ENCODE measurements at places on chromosomes 4 and X.

DNA sequence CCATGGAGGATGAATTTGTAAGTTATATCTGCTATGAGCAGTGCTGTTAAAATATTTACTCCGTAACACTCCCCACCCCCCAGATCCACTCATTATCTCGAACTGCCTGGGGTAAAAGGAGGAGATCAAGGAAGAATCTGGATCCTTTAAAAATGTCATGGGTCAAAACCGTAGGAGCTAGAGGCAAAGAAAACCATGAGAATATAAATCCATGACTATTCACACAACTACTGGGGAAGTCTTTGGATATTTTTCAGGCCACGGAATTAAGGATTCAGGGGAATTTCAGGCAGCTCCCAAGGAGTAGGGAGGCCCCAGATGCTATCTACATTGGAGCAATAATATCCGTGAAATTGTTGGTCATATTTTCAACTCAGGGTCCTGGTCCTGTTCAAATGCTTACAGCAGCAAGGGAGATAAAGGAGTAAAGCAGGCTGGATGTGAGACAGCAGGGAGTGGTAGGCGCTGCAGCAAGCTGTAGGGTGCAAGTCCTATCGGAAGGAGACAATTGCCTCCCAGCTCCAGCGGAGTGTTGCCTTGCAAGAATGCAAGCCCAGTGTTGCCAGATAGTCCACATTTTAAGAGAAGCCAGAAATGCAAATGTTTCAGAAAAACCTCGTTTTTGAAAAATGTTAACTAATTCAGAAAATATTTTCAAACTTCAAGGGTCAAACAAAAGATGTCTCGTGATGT is 116.2 kb upstream of the KIT start:
- DNase-seq, result no peak

DNA sequence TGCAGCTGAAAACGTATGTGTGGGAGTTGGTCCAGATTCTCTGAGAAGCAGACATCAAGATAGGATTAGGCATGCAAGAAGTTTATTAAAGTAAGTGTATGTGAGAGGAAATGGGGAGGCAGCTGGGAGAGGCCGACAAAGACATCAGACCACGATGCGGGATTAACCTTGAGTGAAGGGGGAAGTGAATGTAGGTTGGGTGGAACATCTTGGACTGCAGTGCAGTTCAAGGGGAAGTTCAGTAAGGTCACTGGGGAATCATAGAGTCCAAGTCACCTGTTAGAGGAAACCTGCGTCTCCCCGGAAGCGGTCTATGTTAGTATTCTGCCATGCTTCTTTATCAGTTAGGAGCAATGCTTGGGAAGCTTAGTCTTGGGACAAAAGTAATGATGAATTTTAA is 22.0 kb downstream of the CXCL8 start:
- DNase-seq, result no peak

GRCh38 chr4:159455675-159456237 is 352.9 kb downstream of the RAPGEF2 start:
- DNase-seq, result no peak

DNA sequence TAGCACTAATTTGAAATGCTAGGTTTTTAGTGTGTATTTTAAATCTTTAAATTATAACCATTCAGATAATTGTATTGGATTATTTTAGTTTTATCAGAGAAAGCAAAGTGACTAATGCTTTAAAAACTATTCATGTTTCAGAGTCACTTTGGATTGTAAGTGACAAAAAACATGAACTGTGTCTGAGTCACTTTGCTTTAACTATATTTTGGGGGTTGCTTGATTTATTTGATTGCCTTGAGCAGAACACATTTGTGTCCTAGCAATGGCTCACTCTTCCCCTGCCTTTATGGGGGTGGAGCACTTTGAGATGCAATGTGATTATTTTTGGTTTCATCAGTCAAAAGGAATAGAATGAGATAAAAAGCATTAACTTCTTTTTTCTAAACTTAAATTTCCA is 188.4 kb upstream of the ARX start:
- no peak for DNase-seq

- DNase-seq, result no peak
These were observed 36.8 kb downstream of the CC2D2A start for GRCh38 chr4:15506464-15506863.

- no peak for DNase-seq
These were observed 137.0 kb downstream of the RBM47 start for GRCh38 chr4:40492691-40493090.

DNA sequence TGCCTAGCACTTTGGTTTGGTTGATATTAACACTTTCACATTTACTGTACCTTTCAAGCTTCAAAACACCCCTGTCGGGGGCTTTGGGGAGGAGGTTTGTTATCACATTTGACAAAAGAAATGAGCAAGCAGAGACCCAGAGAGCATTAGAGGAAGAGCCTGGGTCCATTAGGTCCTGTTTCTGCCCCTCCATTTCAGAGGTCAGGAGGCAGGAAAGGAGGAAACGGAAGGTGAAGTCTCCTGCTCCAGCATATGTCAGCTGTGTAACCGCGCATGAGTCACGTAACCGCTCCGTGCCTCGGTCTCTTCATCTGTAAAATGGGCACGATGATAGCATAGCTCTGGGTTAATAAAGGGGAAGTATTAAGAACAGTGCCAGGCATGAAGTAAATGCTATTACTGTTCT is 201.9 kb upstream of the BCOR start:
- no peak for DNase-seq

- no peak for DNase-seq
These were observed 20.1 kb upstream of the ABRAXAS1 start for GRCh38 chr4:83504996-83505395.

DNA sequence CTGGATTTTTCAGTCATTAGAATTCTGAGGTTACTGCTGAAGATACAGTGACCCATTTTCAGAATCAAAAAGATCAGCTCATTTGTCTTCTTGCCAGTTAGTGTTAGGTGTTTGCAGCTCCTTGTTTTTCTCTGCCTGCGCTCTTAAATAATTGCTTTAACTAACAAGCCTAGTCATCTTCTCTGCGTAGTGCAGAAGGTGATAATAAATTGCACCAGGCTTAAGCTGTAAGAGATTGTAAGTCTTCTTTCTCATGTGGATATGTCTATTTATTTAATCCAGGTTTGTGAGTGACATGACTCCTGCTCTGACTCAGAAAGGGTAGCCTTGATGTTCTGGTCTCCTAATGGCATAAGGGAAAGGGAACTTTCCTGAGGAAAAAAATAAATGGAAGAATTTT is 167.2 kb downstream of the CEP135 start:
- DNase-seq, result no peak

DNA sequence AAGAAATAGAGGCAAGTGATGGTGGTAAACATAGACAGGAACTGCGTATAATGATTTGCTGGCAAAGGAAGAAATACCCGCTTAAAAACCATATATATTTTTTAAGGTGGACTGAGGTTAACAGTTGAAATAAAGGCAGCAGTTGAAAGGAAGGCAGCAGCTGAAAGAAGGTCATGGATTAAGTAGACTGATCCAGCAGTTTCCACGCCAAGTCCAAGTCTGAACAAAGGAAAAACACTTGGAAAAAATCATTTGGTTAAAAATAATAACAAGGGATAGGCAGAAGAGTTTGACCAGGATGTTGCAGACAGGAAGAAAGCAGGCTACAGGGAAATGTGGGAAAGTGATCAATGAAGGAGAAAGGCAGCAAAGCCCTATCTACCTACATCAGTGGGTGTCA is 93.6 kb downstream of the AMELX start:
- no peak for DNase-seq

DNA sequence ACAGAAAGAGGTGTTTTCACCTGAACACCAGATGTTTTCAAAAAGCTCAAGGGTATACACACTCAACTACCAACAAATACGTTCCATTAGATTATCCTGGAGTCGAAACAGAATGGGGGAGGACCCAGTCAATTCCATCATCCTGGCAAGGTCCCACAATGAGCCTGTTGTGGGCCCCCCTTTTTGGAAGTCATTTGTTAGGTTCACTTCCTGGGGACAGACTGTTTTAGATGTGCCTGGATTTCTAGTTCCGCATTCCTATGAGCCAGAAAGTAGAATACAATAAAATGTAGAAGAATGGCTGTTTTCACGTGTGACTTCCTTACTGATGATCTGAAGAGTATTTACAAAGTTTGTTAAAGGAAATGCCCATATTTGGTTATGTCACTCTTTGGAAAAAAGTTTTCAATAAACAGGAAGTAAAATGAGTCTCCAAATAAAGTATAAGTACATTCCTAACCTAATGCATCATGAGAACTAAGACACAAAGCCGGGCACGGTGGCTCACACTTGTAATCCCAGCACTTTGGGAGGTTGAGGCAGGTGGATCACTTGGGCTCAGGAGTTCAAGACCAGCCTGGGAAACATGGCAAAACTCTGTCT is 192.5 kb downstream of the MAML3 start:
- DNase-seq, result no peak

GRCh38 chr4:98728433-98728832 is 70.0 kb upstream of the TSPAN5 start:
- DNase-seq, result no peak

- no peak for DNase-seq
These were observed 144.4 kb downstream of the NHS start for GRCh38 chrX:17519358-17519757.

GRCh38 chr4:158080354-158080753 is 92.5 kb downstream of the GASK1B start:
- DNase-seq, result no peak

DNA sequence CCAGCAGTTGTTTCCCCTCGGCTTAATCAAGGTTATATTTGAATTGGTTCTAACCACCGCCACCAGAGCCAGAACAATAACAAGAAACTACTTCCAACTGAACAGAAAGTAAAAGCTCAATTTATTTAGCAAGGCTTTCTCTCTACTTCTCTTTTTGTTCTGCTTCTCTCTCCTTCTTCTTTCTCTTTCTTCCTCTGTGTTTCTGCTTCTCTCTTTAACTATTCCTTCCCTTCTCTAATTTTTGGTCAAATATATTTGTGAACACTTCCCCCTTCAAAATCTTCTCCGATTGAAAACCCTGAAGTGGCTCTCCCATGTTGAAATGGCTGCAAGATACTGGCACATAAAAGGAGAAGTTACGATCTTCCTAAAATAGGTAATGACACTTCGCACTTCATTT is 1195.9 kb upstream of the PRKX start:
- DNase-seq, result no peak

- no peak for DNase-seq
These were observed 58.5 kb upstream of the CPEB2 start for GRCh38 chr4:14943749-14944148.

DNA sequence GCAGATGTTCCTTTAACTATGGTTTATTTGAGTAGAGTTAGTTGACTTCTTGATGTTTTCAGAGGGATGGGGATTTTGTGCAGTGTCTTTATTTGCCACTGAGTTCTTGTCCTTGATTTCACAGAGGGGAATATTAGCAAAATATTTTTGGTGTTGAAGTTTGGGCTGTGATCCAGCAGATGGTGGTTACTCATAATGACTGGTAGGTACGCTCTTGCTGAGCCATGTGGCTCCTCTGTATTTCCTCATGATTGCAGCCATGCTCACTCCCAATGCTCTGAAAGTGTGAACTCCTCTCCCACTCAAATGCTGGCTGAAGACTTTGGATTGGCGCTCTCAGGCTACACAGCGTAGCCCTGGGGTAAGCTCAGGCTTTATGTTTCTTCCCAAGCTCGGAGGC is 77.7 kb downstream of the KLF8 start:
- no peak for DNase-seq

GRCh38 chr4:174531486-174531885 is 9.2 kb upstream of the HPGD start:
- DNase-seq, result no peak

DNA sequence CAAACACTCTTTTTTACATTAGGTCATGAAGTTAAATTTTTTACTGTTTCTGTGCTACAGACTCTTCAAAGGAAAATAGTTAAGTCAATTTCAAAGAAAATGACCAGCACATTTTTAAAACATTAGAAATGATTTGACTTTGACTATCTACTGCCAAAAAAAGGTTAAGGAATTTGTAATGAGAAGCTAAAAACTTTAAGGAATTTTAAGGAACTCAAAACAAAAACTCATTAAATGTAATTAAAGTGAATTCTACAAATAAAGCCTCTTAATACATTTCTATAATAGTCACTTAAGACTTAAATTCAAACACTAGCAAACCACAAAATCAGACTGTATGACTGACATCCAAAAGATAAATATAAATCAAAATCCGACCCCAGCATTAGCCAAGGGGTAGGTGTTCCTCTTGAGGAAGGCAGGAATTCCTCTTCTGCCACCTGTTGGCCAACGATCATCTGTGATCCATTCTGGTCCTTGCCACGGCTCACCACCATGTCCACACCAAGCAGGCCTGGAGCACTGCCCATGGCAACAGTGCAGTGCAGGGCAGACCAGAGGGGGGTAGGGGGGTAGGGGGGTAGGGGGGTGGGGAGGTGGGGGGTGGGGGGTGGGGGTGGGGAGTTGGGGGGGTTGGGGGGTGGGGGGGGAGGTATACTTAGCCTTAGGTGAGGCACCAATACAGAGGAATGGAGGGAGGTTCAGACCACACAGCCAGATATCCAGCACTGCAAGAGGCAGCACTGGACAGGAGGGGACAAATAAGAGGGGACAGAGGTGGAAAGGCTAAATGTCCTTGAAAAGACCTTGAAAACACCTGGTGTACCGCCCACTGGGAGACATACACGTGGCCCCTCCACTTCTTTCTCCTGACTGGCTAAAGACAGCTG is 287.4 kb downstream of the CHIC1 start:
- no peak for DNase-seq

DNA sequence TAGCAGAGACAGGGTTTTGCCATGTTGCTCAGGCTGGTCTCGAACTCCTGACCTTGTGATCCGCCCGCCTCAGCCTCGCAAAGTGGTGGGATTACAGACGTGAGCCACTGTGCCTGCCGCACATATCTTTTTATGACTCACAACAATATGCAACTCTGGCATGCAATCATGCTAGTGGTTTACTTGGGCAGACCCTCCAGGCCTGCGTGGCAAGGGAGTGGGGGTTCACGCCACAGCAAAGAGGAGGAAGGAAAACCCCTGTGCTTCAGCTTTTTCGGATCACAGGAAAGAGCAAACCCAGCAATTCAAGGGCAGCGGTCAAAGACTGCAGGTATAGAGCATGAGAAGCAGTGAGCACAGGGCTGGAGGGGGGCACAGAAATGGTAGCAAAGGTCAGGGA is 48.3 kb upstream of the CD99 start:
- no peak for DNase-seq

DNA sequence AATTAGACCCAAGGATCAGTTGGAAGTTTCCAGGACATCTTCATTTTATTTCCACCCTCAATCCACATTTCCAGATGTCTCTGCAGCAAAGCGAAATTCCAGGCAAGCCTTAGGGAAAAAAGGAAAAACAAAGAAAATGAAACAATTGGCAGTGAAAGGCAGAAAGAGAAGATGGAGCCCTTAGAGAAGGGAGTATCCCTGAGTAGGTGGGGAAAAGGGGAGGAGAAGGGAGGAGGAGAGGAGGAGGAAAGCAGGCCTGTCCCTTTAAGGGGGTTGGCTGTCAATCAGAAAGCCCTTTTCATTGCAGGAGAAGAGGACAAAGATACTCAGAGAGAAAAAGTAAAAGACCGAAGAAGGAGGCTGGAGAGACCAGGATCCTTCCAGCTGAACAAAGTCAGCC is at the start of gene PLP1:
Gene PLP1 (plus strand): TSS at position 295 of the 400 bp plus-strand sequence. CDS start 156 bp downstream, outside the sequence.
- DNase-seq, result no peak

GRCh38 chrX:150573702-150574101 is 5.3 kb downstream of the MTM1 start:
- no peak for DNase-seq

GRCh38 chr4:10055871-10056270 is 34.6 kb upstream of the SLC2A9 start:
- no peak for DNase-seq

- DNase-seq, result no peak
These were observed 759.6 kb upstream of the NDST4 start for GRCh38 chr4:115873048-115873447.

- DNase-seq, result no peak
These were observed 55.7 kb downstream of the NDNF start for GRCh38 chr4:121016611-121017010.

- DNase-seq, result no peak
These were observed 8.2 kb downstream of the ZCCHC4 start for GRCh38 chr4:25320773-25321172.

All from vagina (tissue), 2 donors.